ENCODE measurements at places on chromosomes 5 and 9. TPM values are rescaled to one million over a fixed set of nuclear protein-coding genes. Genes with fewer than 3 reads are reported as not detected.
A peak's percentile ranks its signal among the peaks of the same experiment; 100 is the strongest.

The GDF9 gene
- 0.30 TPM for total RNA-seq

GRCh38 chr5:88145611-88146467, 122.8 kb downstream of the TMEM161B start:
- peak; percentile 61 for DNase-seq
- H3K27me3 ChIP-seq: peaks cover 38% of the 10 kb centered on the region
- peaks cover 20% of the 10 kb centered on the region for H3K4me1 ChIP-seq
- no peaks in the 10 kb centered on the region for H3K36me3 ChIP-seq

DNA sequence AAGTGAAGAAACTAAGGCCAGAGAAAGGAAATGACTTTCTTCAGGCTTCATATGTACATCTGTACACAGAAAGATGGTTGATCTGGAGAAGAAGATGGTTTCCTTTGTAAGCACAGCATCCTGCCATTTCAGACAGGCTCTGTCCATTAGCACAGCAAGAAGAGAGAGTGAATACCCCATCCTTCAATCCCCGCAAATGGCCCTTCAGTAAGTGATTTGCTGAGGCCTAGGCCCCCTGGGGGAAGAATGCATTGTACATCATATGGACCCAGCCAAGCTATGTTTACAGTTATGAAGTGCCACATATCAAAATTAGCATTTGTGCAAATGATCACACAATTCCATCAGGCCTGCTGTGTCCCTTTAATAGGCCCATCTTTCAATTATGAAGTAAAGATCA, 657.4 kb downstream of the BRINP1 start:
- H3K4me3 ChIP-seq: no peak overlapping the region
- H3K4me1 ChIP-seq: no peaks in the 10 kb centered on the region
- no peak overlapping the region for H3K27ac ChIP-seq

DNA sequence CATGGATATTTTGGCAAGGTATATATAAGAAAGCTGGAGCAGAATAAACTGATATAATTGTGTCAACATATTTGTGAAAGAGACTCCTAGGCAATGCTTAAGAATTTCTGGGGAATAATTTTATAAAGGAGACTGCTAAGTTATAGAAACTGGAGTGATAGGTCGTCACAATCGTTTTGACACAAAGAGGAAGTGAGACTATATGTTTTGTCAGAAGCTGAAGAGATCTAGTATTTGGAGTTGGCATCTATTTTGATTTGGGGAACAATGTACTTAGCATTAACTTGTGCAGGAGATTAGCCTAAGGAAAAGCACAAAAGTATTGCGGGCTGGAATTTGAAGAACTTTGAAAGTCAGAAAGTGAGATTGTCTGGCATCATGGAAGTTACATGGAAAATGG, 582.5 kb downstream of the TAF11L14 start:
- H3K4me3 ChIP-seq: no peak overlapping the region
- DNase-seq: no peak
- no peaks in the 10 kb centered on the region for H3K4me1 ChIP-seq
- no peaks in the 10 kb centered on the region for H3K36me3 ChIP-seq
- no peak overlapping the region for H3K27ac ChIP-seq

- no peak overlapping the region for H3K27ac ChIP-seq
- H3K4me1 ChIP-seq: peaks cover 17% of the 10 kb centered on the region
- peak overlapping the region; percentile 26 for H3K4me3 ChIP-seq
- DNase-seq: peak; percentile 61
- H3K27me3 ChIP-seq: peaks cover 80% of the 10 kb centered on the region
Observed at GRCh38 chr5:141876628-141877355, 1.4 kb downstream of the PCDH1 start.

DNA sequence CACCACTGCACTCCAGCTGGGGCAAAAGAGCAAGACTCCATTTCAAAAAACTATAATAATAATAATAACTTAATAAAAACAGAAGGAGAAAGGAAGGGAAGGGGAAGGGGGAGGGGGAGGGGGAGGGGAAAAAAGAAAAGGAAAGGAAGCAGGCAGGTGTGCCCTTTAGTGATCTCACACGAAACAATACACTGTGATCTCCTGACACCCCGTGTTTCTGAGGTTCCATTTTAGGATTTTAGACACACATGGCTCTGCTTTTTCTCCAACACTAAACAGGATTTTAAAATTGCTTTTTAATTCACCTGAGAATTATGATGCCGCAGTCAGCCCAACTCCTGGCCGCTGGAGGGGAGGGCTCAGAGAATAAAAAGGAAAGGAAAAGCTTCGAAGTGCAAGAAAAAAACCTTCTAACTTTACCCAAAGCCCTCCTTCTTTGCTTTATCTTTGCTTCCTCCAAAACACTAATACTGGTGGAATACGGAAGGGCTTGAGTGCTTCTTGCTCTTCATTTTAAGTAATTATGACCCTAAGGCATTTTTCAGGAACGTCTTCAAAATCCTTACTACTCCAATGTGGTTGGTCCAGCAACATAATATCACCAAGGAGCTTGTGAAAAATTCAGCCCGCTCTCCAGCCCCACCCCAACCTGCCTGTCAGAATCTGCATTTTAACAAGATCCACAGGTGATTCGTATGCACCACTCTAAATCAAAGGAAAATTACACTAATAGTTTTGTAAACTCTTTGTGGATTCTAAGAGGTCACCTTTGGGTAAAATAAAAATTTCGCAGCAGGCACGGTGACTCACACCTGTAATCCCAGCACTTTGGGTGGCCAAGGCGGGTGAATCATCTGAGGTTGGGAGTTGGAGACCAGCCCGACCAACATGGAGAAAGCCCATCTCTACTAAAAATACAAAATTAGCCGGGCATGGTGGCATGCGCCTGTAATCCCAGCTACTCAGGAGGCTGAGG, 66.0 kb downstream of the MYO10 start:
- DNase-seq: no peak
- no peaks in the 10 kb centered on the region for H3K4me1 ChIP-seq
- H3K4me3 ChIP-seq: no peak overlapping the region
- no peak overlapping the region for H3K27ac ChIP-seq
- H3K27me3 ChIP-seq: no peaks in the 10 kb centered on the region

GRCh38 chr5:5344606-5345005, 77.9 kb upstream of the ICE1 start:
- H3K4me3 ChIP-seq: no peak overlapping the region
- DNase-seq: no peak
- no peaks in the 10 kb centered on the region for H3K36me3 ChIP-seq
- no peak overlapping the region for H3K27ac ChIP-seq
- no peaks in the 10 kb centered on the region for H3K27me3 ChIP-seq

The TEX48 gene
- total RNA-seq: 0.56 TPM

- H3K27ac ChIP-seq: no peak overlapping the region
- DNase-seq: no peak
- no peaks in the 10 kb centered on the region for H3K27me3 ChIP-seq
- H3K36me3 ChIP-seq: no peaks in the 10 kb centered on the region
- H3K4me3 ChIP-seq: no peak overlapping the region
Observed at GRCh38 chr9:10112070-10112469, 500.7 kb downstream of the PTPRD start.

The ARL10 gene
- total RNA-seq: 18.1 TPM

DNA sequence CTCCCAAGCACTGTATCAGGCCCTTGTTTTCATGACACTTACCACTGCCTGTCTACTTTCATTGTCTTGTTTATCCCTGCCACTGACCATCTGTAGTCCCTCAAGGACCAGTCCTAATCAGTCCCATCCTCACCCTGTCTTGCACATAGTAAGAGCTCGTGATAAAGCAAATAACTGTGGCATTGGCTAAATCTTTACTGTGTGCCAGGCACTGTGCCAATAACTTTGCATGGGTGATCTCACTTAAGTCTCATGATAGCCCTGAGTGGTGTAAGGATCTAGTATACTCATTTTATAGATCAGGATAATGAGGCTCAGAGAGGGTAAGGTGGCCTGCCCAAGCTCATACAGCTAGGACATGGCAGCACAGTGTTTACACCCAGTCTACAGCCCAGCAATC, 5.6 kb downstream of the CDX1 start:
- H3K27ac ChIP-seq: no peak overlapping the region
- peaks cover 40% of the 10 kb centered on the region for H3K27me3 ChIP-seq
- no peaks in the 10 kb centered on the region for H3K4me1 ChIP-seq
- no peak for DNase-seq

- peaks cover 13% of the 10 kb centered on the region for H3K27me3 ChIP-seq
- H3K36me3 ChIP-seq: no peaks in the 10 kb centered on the region
- no peak for DNase-seq
- H3K27ac ChIP-seq: no peak overlapping the region
Observed at GRCh38 chr5:171634511-171634910, 151.1 kb upstream of the SMIM23 start.

Measured in activated CD4-positive, alpha-beta T cell treated with anti-CD3 and anti-CD28 coated beads, Interleukin-2, amount 10 ng/mL, durations not matched to agents 24 days and 14 days (primary cell).